ENCODE measurements at places on chromosomes 6 and 20. TPM values are rescaled to one million over a fixed set of nuclear protein-coding genes. Genes with fewer than 3 reads are reported as not detected.

DNA sequence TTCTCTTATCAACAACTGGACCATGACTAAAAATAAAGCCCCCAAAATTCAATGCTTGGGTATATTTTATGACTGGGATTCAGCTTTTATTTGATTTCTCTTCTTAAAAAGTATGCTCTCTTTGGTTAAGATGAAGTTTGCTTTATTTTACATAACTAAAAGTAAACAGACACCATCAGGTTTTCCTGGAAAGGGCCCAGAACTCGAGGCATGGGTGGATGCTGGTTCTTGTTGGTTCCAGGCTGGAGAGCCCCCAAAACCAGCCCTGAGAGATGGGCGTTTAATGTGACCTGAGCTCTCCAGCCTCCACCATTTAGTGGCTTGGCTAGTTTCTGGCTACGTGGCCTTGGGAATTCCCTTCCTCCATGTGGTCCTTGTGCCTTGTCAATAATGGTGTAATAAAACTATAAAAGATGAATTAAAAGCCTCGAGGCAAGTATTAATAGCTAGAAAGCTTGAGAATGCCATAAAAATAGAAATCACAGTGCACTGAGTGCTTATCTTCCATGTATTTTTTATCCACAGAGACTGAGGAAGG, 34.1 kb downstream of the BANF2 start:
- no peak overlapping the region for H3K4me3 ChIP-seq
- DNase-seq, result no peak
- H3K36me3 ChIP-seq, result no peaks in the 10 kb centered on the region
- no peaks in the 10 kb centered on the region for H3K4me1 ChIP-seq
- no peaks in the 10 kb centered on the region for H3K27me3 ChIP-seq
- H3K27ac ChIP-seq, result no peak overlapping the region

DNA sequence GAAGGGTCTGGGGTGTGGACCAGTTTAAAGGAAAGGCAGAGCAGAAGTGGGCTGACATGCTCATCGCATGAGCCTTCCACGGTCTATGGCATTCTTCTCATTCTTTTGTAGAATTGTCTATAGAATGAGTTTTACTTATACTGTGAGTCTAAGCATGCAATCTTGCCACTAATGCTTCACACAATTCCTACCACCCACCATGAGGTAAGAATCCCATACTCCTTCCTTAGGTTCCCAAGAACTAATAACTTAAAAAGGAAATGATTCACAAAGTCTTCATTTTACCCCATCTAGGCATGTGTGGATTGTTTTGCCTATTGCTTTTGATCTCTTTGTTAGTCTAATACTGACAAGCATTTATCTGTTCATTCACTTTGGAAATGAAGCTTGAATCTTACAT, 195.2 kb downstream of the LY86 start:
- no peak for DNase-seq
- no peak overlapping the region for H3K27ac ChIP-seq
- no peaks in the 10 kb centered on the region for H3K4me1 ChIP-seq
- no peaks in the 10 kb centered on the region for H3K36me3 ChIP-seq
- H3K27me3 ChIP-seq, result no peaks in the 10 kb centered on the region
- H3K4me3 ChIP-seq, result no peak overlapping the region

DNA sequence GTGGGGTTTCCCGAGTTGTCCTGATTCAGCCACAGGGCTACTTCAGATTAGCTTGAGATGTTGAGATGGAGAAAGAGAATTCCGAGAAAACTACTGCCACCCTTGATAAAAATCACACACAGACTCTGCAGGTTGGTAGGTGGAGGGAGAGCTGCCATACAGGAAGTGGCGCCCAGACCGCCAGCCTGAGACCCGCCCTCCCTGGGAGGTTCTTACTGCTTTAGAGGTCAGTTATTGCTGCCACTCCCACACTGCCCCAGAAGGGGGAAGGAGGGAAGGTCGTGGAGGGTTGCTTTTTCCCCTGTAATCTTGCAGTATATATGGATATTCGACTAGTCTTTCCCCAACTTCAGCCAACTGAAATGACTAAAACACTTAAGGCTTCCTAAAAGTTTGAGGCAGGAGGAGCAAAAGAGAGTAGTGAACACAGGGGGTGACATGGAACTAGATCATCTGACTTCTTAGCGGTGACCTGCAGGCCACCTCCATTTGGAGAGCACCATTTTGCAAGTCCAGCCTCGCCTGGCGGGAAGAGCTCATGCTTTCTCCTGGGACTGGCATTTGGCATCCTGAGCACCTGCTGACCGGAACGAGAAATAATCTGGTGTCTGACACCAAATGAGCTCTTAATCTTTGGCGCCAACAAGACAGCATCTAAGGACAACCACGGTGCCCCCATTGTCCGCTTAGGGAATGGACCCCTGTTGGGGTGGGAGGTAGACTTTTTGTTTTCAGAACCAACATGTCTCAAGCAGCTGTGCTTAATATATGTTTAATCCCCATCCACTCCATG, 35.7 kb upstream of the SLC22A1 start:
- no peak overlapping the region for H3K4me3 ChIP-seq
- no peaks in the 10 kb centered on the region for H3K27me3 ChIP-seq
- H3K36me3 ChIP-seq, result peaks cover 83% of the 10 kb centered on the region
- no peaks in the 10 kb centered on the region for H3K4me1 ChIP-seq

GRCh38 chr6:170449835-170450753, 103.0 kb downstream of the PSMB1 start:
- H3K4me1 ChIP-seq, result no peaks in the 10 kb centered on the region
- H3K36me3 ChIP-seq, result no peaks in the 10 kb centered on the region
- no peak overlapping the region for H3K27ac ChIP-seq
- no peak overlapping the region for H3K4me3 ChIP-seq

- no peak overlapping the region for H3K4me3 ChIP-seq
- no peaks in the 10 kb centered on the region for H3K4me1 ChIP-seq
- no peaks in the 10 kb centered on the region for H3K27me3 ChIP-seq
- H3K36me3 ChIP-seq, result no peaks in the 10 kb centered on the region
Observed at GRCh38 chr6:37311741-37312473, 41.9 kb upstream of the RNF8 start.

- no peak for DNase-seq
- no peaks in the 10 kb centered on the region for H3K27me3 ChIP-seq
- H3K4me1 ChIP-seq, result no peaks in the 10 kb centered on the region
Observed at GRCh38 chr6:6981681-6982322, 126.0 kb upstream of the RREB1 start.

GRCh38 chr6:35272005-35272404, 12.5 kb downstream of the ZNF76 start:
- no peak overlapping the region for H3K4me3 ChIP-seq
- DNase-seq, result no peak
- H3K36me3 ChIP-seq, result no peaks in the 10 kb centered on the region
- no peaks in the 10 kb centered on the region for H3K4me1 ChIP-seq
- H3K27me3 ChIP-seq, result no peaks in the 10 kb centered on the region
- no peak overlapping the region for H3K27ac ChIP-seq

- no peaks in the 10 kb centered on the region for H3K36me3 ChIP-seq
- no peak for DNase-seq
- H3K27me3 ChIP-seq, result peaks cover 5% of the 10 kb centered on the region
- no peaks in the 10 kb centered on the region for H3K4me1 ChIP-seq
Observed at GRCh38 chr20:37541326-37541725, 13.7 kb upstream of the BLCAP start.

DNA sequence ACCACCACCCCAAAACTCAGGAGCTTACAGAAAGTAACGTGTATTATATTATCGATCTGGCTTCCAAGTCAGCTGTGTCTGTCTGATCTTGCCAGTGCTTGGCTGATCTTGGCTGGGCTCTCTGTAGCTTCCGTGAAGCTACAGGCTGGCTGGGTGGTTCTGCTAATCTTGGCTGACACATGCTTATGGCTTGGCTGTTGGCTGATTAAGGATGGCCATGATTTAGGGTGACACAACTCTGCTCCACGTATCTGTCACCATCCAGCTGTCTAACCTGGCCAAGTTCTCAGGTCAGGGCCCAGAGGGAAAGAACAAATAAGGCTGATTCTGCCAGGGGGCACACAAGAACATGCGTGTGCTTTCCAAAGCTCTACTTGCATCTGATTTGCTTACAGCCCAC, 64.7 kb upstream of the PRL start:
- H3K27me3 ChIP-seq, result no peaks in the 10 kb centered on the region
- H3K27ac ChIP-seq, result no peak overlapping the region
- H3K36me3 ChIP-seq, result no peaks in the 10 kb centered on the region
- H3K4me1 ChIP-seq, result no peaks in the 10 kb centered on the region
- no peak for DNase-seq

DNA sequence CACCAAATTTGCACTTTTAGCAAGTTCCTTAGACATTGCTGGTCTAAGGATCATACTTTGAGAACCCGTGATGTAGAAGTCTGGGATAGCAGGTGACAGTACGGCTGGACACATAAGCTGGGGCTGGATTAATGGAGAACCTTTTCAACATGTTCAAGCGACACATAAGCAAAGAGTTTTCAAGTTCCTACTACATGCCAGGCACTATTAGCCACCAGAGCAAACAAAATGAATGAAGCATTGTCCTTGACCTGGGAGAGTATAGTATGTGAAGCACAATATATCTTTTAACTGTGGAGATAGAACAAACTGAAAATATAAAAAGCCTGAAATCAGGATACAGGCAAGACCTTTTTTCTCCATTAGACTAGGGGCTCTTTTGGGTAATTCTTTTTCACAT, 102.9 kb downstream of the ADGRG6 start:
- no peaks in the 10 kb centered on the region for H3K4me1 ChIP-seq
- H3K27ac ChIP-seq, result no peak overlapping the region
- H3K27me3 ChIP-seq, result no peaks in the 10 kb centered on the region
- no peak overlapping the region for H3K4me3 ChIP-seq
- DNase-seq, result no peak
- no peaks in the 10 kb centered on the region for H3K36me3 ChIP-seq

GRCh38 chr20:59404749-59405148, 104.3 kb downstream of the EDN3 start:
- peaks cover 18% of the 10 kb centered on the region for H3K4me1 ChIP-seq
- DNase-seq, result no peak
- H3K36me3 ChIP-seq, result no peaks in the 10 kb centered on the region
- no peak overlapping the region for H3K27ac ChIP-seq
- H3K4me3 ChIP-seq, result no peak overlapping the region

The LINC00237 gene
- total RNA-seq, result not detected

The LY86 gene
- total RNA-seq, result 68.7 TPM

The SERAC1 gene
- total RNA-seq, result 5.8 TPM

The KHDC1L gene
- total RNA-seq, result not detected

The TREML2 gene
- 9.6 TPM for total RNA-seq
